Left lung (tissue), 14 donors: ENCODE measurements at places on chromosomes 12 and 14. TPM values are rescaled to one million over a fixed set of nuclear protein-coding genes. Genes with fewer than 3 reads are reported as not detected.

DNA sequence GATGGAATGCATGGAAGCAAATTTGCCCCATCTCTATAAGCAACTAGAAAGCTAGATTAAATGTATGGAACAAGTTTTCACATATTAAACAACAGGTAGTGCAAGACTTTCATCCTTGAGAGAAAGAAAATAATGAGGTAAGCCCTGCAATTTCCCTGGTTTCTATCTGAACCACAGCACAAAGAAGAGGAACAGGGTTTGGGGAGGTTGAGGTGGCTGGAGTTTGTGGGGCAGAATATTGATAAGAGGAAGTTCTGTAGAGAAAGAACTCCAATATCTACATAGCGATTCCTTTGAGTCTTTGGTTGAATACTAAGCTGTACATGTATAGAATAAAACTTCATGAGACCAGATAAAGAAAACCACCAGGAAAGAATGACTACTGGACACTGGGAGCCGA, 96.3 kb upstream of the CCND2 start:
- no peak for DNase-seq

- no peak for DNase-seq
Observed at GRCh38 chr14:102868956-102869547, 53.4 kb upstream of the AMN start.

- no peak for DNase-seq
Observed at GRCh38 chr14:61421212-61421923, 100.0 kb downstream of the PRKCH start.

Gene ZDHHC22
- polyA plus RNA-seq, result 0.04 TPM

Gene PITPNM2
- polyA plus RNA-seq, result 15.3 TPM

Gene TSPAN8
- 1.6 TPM for polyA plus RNA-seq
